Cortex of kidney (tissue), 1 donor: ENCODE measurements at places on chromosomes 1 and 21.

DNA sequence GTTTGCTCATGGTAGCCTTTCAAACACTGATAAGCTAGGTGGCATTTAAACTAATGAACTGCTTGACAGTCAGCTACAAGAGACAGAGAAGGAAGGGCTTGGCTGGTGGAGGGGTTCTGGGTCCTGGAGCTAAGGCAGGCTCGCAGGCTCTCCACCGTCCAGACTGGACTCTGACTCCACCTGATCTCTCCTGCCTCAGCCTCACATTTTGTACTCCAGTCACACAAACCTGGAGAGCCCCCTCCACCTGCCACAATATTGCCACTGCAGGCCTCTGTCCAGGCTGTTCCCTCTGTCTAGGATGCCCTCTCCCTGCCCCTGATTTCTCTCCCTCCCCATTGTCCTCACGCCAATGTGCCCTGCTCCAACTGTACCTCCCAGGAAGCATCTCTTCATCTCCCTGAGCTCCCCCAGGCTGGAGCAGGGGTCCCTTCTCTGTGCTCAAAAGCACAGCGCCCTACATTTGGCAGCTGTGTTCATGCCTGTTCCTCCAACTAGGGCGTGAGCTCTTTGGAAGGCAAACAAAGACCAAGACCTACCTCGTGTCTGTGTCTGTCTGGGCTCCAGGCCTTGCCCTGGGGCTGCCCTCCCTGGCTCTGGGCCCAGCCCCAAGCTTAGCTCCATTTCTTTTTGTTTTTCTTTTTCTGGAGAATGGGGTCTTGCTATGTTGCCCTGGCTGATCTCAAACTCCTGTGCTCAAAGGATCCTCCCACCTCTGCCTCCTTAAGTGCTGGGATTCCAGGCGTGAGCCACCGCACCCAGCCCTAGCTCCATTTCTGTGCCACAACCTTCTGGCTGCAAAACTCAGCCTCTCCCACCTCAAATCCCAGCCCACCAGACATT is 2.9 kb downstream of the TIE1 start:
- DNase-seq: no peak

DNA sequence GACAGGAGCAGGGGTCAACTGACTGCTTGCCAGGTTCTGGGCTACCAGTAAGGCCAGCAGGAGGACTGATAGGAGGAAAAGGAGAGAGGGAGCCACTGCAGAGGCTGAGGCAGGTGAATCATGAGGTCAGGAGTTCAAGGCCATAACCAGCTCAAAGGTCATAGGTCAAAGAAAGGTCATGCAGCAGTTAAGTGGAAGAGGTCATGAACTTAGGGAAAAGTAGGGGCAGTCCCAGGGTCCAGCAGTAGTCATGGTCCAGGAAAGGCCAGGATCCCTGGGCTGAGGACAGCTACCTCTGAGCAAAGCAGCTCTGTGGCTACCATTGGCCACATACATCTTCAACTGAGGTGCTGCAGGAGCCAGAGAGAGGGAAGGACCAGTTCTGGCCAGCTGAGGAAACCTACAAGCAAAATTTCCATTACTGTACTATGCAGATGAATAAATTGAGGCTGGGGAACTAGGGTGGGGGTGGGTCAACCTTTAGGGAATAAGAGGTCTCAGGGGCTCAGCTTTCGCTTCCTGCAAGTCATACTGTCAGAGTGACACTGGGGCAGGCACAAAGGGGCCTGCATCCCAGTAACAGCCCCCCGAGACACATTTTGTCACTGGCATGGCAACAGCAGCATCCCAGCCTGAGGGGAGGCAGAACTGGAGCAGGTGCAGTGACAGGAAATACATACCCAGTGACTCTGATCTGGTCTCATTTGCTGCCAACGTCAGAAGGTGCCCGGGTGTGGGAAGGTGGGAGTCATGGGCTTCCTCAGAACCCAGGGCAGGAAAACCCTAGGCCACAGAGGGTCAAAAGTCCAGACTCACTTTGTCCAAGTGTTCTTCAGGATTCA is 5.2 kb upstream of the INPP5B start:
- no peak for DNase-seq

DNA sequence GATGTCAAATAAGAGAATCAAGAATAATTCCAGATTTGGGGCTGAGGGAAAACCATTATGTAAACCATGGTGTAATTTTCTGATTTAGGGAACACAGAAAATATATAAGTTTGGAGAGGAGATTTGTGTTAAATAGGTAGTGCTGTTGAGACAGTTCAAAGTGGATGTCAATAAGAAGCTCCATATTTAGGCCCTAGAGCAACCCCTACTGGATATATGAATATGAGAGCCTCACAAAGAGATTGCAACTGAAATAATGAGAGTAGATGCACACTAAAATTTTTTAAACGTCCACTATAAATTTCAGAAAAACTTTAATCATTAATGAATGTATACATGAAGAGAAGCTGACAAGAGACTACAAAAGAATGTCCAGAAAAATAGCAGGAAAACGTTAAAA is 1447.8 kb upstream of the PRMT6 start:
- DNase-seq: no peak

- DNase-seq: no peak
These were observed 68.6 kb upstream of the PALMD start for GRCh38 chr1:99577313-99577712.

GRCh38 chr1:163796394-163796821 is 474.7 kb downstream of the NUF2 start:
- DNase-seq: no peak
